Ascending aorta (tissue), 2 donors: ENCODE measurements at places on chromosomes 7 and 10. TPM values are rescaled to one million over a fixed set of nuclear protein-coding genes. Genes with fewer than 3 reads are reported as not detected.

DNA sequence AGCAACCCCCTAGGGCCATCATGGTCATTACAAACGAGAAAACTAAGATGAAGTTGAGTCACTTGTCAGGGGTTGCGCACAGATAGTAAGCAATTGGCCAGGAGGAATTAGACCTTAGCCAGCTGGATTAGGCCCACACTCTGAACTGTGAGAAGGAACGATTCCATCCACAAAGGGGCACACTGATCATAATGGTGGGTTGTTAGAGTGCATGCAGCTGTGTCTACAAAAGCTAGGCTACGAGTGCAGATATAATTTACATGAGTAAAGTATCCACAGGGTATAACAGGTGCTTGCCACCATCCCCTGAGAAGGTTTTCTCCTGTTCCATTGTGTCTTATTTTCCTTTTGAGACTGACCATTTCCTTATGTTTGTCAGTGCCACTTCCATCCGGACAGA, 16.6 kb upstream of the FAM170B start:
- DNase-seq, result no peak
- no peak overlapping the region for H3K4me3 ChIP-seq
- H3K4me1 ChIP-seq, result no peaks in the 10 kb centered on the region
- H3K36me3 ChIP-seq, result no peaks in the 10 kb centered on the region
- no peak overlapping the region for H3K27ac ChIP-seq

GRCh38 chr10:806451-807162, 117.1 kb upstream of the DIP2C start:
- H3K4me1 ChIP-seq, result no peaks in the 10 kb centered on the region
- H3K36me3 ChIP-seq, result peaks cover 44% of the 10 kb centered on the region
- H3K4me3 ChIP-seq, result no peak overlapping the region
- no peak for DNase-seq
- no peak overlapping the region for H3K27ac ChIP-seq
- no peaks in the 10 kb centered on the region for H3K27me3 ChIP-seq

GRCh38 chr7:22454446-22454845, 45.5 kb downstream of the STEAP1B start:
- no peak overlapping the region for H3K27ac ChIP-seq
- no peak for DNase-seq
- H3K36me3 ChIP-seq, result no peaks in the 10 kb centered on the region
- H3K27me3 ChIP-seq, result no peaks in the 10 kb centered on the region
- no peak overlapping the region for H3K4me3 ChIP-seq

DNA sequence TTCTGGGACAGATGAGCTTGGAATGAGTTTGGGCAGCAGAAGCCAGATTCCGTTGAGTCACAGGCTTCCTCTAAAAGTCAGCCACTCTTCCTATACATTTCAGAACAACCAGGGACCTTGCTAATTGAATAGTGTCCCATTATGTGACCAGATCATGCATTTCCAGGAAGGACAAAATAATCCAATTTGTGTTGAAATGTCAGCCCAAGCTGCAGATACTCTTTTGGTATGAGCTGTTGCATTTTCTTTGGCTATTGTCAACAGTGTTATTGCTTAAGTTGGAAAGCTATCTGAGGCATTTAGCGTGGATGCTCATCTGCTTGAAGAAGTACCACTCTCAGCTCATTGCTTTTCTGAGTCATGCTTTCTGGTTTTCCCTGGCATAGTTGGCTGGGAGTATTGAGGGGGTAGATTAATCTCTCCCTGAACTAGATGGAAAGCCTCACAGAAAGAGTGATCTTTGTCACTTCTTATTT, 223.7 kb upstream of the HABP2 start:
- H3K27ac ChIP-seq, result no peak overlapping the region
- DNase-seq, result no peak
- no peaks in the 10 kb centered on the region for H3K27me3 ChIP-seq
- peaks cover 4% of the 10 kb centered on the region for H3K4me1 ChIP-seq

DNA sequence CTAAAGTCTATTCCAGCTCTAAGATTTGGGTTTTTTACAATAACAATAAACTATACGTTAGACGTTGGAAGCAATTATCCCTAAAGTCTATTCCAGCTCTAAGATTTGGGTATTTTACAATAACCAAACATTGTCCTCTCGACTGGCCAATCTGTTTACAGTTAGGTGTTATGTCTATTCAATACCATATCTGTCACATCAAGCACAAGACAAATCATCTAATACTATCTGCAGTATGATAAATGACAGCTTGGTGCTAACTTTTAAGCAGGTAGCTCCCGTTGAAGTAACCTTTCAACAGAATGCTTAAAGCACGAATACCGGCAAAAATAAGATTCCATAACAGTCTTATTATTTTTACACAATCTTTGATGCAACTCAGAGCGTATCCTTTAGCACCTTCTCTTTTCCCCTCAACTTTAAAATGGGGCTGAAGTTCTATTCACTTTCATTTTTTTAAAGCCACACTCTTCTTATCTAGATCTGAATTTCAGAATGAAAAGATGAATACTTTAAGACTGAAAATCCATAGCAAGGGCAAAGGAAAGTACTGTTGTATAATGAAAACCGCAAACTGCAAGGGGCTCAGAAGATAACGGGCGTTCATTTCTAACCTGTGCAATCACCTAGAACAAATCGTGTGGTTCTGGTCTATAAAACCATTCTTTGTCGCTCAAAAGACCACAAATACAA, 925 bp downstream of the H2AZ2 start:
- no peak for DNase-seq
- H3K4me3 ChIP-seq, result peak overlapping the region; percentile 87
- peaks cover 5% of the 10 kb centered on the region for H3K36me3 ChIP-seq
- H3K27me3 ChIP-seq, result no peaks in the 10 kb centered on the region
- H3K4me1 ChIP-seq, result peaks cover 17% of the 10 kb centered on the region

GRCh38 chr10:102120991-102121738, 997 bp upstream of the LDB1 start:
- no peaks in the 10 kb centered on the region for H3K27me3 ChIP-seq
- peak overlapping the region; percentile 98 for H3K27ac ChIP-seq
- H3K36me3 ChIP-seq, result no peaks in the 10 kb centered on the region
- H3K4me1 ChIP-seq, result peaks cover 22% of the 10 kb centered on the region
- peak; percentile 88 for DNase-seq

GRCh38 chr7:136116186-136116585, 139.0 kb upstream of the MTPN start:
- no peak overlapping the region for H3K4me3 ChIP-seq
- no peak for DNase-seq
- H3K27ac ChIP-seq, result no peak overlapping the region
- H3K27me3 ChIP-seq, result no peaks in the 10 kb centered on the region

DRGX gene
- total RNA-seq, result not detected
